ENCODE measurements at places on chromosomes 7 and 10.

DNA sequence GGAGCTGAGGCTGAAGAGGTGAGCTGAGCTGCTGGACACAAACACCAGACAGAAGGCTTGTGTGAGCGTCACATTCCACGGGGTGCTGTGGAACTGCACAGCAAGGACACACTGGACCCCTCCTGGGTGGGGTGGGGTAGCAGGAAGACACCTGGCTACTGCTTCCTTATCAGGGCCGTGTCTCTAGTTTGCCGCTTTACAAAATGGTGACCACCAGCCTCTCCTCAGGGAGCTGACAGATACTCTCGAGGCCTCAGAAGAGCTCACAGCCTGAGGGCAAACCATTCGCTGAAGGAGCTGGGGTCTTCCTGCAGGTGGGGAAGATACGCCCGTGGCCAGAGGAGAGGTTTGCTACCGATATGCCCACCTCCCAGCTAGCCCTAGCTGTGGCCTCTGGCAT, 461.9 kb downstream of the PLXNA4 start:
- DNase-seq, result no peak

GRCh38 chr7:152615031-152615741, 60.8 kb downstream of the XRCC2 start:
- no peak for DNase-seq

DNA sequence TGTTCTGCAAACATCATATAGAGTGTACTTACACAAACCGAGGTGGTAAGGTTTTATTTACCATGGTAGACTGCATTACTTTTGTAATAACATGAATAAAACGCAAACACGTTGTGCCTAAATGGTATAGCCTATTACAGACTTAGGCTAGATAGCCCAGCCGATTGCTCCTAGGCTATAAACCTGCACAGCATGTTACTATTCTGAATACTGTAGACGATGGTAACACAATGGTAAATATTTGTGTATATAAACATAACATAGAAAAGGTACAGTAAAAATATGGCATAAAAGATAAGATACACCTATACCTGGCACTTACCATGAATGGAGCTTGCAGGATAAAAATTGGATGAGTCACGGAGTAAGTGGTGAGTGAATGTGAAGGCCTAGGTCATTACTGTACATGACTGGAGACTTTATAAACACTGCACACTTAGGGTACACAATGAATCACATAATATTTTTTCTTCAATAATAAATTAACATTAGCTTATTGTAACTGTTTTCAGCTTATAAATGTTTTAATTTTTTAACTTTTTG, 16.3 kb downstream of the AKR1D1 start:
- no peak for DNase-seq

- DNase-seq, result no peak
Measured at GRCh38 chr7:111232249-111233084, 141.5 kb downstream of the LRRN3 start.

DNA sequence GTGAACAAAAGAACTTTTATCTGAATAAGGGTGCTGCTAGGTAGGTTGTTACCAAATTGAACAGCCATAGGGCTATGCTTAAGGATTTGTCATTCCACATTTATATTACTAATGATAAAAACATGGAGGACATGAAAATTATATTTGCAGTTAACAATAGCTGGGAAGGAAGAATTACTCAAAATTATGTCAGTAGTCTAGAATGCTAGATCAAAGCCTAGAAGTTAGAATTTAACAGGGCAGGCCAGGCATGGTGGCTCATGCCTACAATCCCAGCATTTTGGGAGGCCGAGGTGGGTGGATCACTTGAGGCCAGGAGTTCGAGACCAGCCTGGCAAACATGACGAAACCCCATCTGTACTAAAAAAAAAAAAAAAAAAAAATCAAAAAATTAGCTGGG, 9.4 kb downstream of the STK17A start:
- DNase-seq, result no peak

DNA sequence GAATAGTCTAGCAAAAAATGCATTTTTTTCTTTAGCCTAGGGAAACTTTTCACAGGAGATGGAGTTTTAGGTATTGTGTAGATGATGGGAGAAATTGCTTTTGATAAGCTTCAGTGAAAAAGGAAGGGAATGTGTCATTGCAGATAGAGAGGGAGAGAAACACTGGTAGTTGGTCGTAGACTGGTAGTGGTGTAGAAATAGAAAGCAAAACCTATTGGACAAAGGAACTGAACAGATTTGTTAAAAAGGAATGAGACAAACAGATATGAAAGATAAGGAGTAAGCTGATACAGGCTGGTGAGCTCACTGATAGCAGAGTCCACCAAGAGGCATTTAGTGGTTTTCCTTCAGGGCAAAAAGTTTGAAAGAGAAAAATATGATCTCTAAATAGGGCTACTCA, 94.3 kb downstream of the ZEB1 start:
- DNase-seq, result no peak

GRCh38 chr7:32489788-32490126, 423 bp downstream of the LSM5 start:
- DNase-seq, result no peak

DNA sequence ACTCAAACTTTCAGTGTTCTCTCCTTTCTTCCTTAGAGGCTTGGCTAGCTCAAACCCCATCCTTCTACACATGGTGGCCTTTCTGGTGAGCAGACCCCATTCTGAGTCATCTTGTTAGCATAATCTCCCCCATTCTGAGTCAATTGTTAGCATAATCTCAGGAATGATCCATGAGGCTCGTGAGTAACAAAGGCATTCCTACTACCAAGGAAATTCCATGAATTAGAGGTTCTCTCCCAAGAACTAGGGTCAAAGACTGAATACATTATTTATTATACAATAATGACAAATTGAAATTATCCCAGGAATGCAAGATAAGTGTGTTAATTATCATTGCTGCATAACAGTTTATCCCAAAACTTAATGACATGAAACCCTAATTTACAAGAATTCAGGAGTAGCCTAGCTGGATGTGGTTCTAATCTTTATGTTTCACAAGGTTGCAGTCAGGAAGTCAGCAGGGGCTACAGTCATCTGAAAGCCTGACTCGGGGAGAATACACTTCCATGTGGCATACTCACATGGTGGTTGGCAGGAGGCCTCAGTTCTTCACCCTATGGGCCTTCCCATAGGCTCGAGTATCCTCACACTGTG, 100.2 kb downstream of the MMRN2 start:
- no peak for DNase-seq

- no peak for DNase-seq
Measured at GRCh38 chr7:11858622-11859302, 26.8 kb upstream of the THSD7A start.

Data from urinary bladder (tissue), 4 donors.